ENCODE measurements at places on chromosomes 2 and 18.

DNA sequence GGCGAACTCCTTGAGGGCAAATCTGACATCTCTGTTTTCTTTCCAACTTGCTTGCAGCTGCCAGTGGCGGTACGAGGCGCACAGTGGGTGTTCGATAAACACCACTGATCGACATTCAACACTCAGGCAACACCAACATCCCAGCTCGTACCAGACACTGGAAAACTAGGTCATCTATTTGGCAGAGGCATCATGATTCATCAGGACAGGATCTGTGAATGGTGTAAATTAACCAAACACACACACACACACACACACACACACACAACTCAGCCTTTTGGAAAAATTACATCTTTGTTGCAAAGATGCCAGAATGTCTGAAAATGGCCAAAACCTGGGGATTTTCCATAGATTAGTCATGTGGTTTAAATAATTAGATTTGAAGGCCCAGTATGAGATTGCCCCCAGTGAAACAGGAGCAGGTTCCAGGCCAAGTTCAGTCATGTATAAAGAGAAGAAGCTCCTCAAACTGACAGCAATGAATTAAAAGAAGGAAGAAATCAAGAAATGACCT, 150.5 kb upstream of the NCKAP5 start:
- no peak for DNase-seq

GRCh38 chr2:88590998-88591613, 36.2 kb downstream of the EIF2AK3 start:
- peak; percentile 2 for DNase-seq

DNA sequence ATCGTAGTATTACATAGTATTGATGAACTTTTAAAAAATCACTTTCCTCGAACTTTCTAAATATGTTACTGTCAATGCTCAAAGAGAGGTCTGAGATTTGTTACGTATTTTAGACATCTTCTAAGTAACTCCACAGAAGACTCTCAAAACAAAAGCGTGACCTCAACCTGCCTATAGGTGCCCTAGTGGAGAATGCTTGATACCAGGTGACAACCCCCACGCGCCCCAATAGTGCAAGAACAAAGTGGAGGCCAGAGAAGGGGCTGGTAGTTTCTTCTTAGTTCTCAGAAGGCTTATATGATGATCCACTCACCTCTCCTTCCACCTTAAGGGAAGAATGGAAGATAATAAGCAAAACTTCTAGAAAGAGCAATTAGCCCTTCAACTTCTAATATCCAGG, 102.6 kb downstream of the ANKRD44 start:
- DNase-seq: no peak

- DNase-seq: no peak
Observed at GRCh38 chr2:1802469-1803216, 58.3 kb upstream of the PXDN start.

- DNase-seq: no peak
Observed at GRCh38 chr2:1251520-1251919, 161.7 kb upstream of the TPO start.

DNA sequence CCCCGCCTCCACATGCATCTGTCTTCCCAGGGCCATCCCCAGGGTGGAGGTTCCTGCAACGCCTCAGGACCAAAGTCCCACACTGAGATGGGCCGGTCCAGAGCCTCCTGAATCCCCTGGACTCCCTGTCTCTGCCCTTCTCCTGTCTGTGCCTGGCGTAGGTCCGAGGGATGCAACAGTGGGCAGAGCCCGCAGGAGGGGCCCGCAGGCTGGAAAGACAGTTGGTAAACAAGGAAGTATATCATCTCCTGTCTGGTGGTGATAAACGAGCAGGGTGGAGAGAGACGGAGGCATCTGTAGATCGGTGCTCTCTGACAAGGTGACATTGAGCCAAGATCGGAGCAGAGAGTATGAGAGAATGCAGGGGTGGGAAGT, 72.6 kb upstream of the RAB6C start:
- no peak for DNase-seq

GRCh38 chr18:22591222-22591621, 173.5 kb upstream of the CTAGE1 start:
- no peak for DNase-seq

- DNase-seq: no peak
Observed at GRCh38 chr2:47028171-47028570, 112.6 kb upstream of the MCFD2 start.

GRCh38 chr2:10620481-10620880, 69.3 kb downstream of the NOL10 start:
- DNase-seq: no peak

GRCh38 chr2:61679096-61679495, 140.9 kb upstream of the XPO1 start:
- DNase-seq: no peak

GRCh38 chr2:28583899-28584553, 88.2 kb downstream of the PLB1 start:
- DNase-seq: peak; percentile 86

GRCh38 chr2:41379496-41380221, 668.2 kb upstream of the PKDCC start:
- DNase-seq: no peak

DNA sequence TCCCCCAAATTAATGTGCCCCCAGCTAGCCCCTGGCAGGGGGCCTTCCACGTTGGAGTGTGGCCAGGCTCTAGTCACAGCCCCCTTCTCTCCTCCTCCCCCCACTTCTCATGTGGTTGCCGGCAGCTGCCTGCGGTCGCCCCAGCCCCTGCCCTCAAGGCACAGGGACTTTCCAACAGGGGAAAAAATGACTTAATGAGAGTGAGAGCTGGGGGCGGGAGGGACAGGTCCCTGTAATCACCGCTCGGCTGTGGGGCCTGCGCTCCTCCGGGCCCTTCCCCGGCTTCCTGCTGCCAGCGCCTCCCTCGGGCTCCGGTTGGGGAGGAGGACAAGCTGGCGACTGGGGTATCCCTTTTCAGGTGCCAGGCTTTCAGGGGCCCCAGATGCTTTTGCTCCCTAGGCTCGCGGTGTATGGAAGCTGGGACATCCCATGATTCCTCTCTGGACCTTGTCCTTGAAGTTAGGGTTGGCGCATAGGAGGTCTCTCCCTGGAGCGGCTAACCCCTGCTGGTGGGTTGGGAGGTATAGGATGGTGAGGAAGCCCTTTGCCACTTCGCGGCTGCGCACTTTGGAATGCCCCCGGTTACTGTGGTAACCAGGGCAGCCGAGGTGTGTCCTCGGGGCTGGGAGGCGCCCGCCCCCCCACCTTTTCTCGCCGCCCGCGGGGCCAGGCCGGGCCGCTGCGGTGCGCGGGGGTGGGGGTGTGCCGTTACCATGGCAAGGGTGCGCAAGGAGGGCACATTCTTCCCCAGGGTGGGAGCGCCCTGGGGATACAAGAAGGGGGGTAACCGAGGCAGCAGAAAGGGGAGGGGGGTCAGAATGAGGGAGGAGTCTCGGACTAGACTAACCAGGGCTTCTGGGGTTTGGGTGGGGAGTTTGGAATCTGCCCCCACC, 16.1 kb downstream of the WNT10A start:
- peak; percentile 77 for DNase-seq

GRCh38 chr2:68475576-68475975, 8.2 kb downstream of the APLF start:
- no peak for DNase-seq

GRCh38 chr18:13809531-13810255, 14.3 kb upstream of the MC5R start:
- no peak for DNase-seq

DNA sequence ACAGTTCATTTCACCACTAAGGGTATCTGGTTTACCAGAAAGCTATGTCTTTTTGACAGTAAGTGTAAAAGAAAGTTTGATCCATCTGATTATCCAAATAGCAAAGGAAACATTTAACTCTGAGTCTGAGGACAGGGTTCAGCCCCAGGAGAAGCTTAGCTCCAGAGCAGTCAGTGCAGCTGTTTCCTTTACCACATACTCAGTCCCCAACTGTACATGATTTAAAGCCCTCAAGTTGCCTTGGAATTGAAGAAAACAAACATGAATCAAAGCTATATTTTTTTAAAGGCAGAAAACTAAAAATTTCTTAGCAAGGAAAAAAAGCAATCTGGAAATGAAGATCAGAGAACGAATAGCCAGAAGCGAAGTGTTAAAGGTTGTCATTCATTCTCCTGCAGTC, 746.0 kb downstream of the METTL4 start:
- no peak for DNase-seq

- DNase-seq: no peak
Observed at GRCh38 chr2:230405824-230406223, 10.2 kb upstream of the SP100 start.

DNA sequence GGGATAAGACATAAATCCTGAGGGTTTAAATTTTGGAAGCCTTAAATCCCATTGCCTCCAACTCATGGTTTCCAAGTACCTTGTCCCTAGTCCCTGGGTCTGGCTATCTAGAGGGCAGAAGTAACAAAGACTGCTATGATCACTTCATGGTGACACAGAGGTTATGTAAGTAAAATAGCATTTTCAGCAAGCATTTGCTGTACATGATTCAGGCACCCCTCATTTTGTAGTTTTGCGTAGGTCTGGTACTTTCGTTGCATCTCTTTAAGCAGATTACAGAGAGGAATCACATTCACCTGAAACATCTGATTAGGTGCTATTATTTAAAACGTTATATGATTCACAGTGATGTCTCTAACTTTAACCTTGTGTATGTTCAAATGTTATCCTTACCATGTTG, 480.1 kb downstream of the XIRP2 start:
- no peak for DNase-seq

- DNase-seq: no peak
Observed at GRCh38 chr2:147863835-147864234, 19.0 kb downstream of the ACVR2A start.

GRCh38 chr18:12391487-12392165, 14.6 kb upstream of the AFG3L2 start:
- DNase-seq: peak; percentile 37

DNA sequence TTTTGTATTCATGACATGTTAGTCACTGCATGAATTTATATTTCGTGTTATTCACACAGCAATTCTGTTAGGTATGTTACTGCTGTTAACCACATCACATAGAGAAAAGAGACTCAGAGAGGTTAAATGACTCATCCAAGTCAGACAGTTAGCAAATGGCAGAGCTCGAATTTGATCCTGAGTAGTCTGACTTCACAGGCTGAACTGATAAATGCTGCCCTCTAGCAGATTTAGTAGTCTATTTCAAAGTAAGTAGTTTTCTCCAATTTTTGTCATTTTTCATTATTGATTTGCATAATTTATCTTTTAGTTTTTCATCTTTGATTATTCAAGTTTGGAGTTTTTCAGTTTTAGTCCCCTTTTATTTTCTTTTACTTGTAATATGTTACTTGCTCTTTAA, 58.3 kb downstream of the WDR7 start:
- DNase-seq: peak; percentile 39

GRCh38 chr2:189834059-189834458, 49.8 kb downstream of the PMS1 start:
- no peak for DNase-seq

GRCh38 chr2:52940101-52940500, 827.5 kb upstream of the CHAC2 start:
- no peak for DNase-seq

DNA sequence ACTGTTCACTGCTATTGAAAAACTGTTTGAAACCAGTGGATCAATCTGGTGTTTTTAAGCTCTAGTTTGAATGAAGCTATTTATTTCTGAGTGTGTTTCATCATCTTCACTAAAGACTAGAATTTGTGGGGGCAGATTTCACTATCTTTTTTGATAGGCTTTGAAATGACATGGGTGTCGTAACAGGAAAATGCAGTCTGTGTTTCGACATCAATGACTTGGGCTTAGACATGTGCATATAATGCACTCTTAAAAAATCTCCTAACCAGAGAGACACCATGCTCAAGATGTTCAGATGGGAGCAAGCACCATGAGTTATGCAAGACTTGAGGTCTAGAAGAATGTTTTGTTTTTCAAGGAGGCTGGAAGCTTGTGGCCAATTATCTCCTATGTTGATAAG, 221.6 kb downstream of the GPD2 start:
- DNase-seq: no peak

GRCh38 chr2:119108186-119108585, 50.4 kb downstream of the C1QL2 start:
- DNase-seq: no peak

DNA sequence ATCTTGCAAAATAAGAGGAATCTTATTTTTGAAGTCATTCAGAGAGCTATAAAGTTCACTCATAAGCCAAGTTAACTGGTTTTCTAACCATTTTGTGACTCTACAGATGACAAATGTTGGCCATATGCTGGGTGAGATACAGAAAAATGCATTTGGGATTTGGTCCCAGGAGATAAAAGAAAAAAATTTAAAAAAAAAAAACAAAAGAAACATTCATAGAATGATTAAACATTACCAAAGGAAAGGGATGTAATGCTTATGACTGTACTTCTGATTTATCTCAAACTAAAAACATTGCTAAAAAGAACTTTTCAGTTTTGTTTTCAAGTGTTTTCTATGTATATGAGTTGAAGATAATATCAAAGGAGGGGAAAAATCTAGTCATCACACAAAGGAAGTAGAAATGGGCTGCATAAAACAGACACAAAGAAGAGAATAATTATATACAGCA, 43.1 kb downstream of the PELI1 start:
- DNase-seq: no peak

DNA sequence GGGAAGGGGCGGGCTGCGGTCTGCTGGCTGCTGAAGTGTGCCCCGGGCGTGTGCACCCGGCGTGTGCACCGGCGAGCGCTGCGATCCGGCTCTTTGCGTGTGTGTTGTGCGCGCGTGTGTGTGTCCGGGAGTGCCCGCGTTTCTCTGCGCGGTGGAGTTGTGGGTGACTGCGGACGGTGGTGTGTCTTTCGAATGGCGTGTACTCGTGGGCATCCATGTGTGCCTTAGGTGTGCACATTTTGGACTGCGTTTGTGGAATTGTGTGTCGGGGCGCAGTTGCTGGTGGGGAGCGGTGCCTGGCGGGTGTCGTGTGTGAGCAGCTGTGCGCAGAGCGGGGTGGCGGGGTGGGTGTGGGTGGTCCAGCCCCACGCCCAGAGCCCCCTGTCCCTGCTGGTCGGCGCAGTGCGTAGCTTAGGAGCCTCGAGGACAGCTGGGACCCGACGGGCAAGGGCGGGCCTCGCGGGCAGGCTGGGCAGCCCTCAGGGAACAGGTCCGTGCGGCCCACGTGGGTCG, 533 bp downstream of the HPCAL1 start:
- no peak for DNase-seq

- no peak for DNase-seq
Observed at GRCh38 chr18:63284827-63285733, 34.5 kb downstream of the BCL2 start.

- DNase-seq: no peak
Observed at GRCh38 chr2:195656161-195656858, 716 bp upstream of the SLC39A10 start.
